ENCODE measurements at places on chromosomes 3 and 15.

- no peak for DNase-seq
These were observed 18.2 kb downstream of the PEX5L start for GRCh38 chr3:180018543-180018942.

DNA sequence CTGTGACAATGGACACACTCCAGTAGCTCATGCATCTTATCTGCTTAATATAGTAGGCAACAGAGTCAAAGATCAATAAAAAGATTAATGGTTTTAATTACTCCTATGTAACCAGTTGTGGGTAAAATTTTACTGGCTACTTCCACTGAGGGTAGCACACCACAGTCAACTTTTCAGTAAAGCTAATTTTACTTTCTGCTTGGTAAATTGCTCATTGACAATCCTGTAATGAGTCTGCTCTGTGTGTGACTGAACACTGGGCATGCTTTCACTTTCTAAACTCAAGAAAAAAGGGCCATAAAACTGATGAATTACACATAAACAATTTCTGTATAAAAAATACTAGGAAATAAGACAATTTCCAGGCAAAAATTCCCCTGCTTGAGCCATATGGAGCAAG lies 838.3 kb downstream of the VGLL3 start:
- no peak for DNase-seq

GRCh38 chr3:123755085-123755484 lies 129.0 kb downstream of the MYLK start:
- DNase-seq = no peak

- peak; percentile 37 for DNase-seq
These were observed 47.1 kb downstream of the CHD2 start for GRCh38 chr15:92947071-92947730.

DNA sequence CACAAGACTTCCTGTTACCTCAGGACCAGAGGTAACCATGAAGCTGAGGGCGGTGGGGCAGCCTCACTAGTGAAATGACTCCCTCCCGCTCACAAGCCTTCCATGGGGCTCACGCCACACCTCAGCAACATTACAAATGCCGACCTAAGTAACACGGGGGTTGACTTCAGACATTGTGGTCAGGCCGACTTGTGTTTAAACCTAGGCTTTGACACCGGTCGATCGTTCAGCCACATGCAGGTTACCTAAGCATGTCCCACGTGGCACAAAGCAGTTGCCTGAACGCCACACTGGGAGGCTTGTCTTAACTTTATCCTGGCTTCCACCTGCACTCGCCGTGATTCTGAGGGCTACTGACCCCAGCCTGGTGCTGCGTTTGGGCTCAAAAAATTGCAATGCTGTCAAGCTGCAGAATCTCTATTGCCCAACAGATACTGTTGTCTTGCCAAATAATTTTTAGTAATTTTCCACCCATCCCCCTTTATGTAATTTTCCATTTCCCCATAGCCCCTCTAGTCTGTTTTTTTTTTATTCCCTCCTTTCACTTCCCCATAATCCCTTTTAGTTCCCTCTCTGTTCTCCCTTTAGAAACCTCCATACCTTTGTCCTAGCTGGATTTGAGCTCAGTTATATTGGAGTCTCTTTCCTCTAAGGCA lies 158.6 kb upstream of the RGMA start:
- no peak for DNase-seq

DNA sequence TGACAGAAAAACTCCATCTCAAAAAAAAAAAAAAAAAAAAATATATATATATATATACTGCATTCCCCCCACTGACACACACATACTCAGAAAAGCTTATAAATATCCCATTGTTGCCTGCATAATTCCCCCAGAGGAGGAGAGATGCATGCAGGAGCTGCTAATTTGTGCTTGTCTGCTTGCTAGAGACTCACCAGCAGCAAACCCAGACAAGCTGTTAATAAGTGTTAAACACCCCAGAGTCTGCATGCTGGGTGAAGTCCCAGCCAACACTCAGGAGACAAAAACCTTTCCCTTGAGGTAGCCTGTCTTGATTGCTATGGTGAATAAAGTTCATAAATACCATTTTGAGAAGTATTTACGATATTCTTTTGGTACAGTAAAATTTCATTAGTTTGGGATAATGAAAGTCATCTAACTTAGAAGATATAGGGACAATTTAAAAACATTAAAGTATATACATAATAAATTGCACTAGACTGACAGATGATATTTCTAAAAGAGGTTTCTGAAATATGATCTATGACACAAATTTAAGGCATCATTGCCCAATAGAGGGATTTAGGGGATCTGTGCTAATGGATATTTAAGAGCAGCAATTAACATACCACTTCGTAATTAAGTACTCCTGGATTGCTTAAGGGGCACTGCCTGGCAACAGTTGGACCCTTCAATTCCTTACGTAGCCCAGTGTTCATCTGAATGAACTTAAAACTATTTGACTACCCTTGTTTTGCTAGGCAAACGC lies 400.0 kb upstream of the C2CD4B start:
- no peak for DNase-seq

DNA sequence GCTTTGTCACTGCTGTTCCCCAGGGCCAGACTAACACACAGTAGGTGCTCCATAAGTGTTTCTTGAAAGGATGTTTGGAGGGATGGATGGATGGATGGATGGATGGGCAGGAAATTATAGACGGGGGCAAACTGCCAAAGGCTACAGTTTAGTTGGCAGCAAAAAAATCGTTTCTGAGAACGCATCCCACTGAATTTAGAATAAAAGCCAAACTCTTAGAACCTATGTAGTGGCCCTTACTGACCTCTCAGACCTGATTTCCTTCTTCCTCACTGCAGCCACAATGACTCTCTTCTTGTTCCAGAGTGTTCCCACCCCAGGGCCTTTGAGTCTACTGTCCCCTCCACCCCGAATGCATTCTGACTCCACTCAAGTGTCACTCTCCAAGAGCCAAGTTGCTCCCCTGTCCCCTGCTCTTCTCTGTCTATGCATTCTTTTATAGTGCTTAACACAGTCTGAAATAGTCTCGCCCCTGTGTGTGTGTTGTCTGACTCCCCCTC lies 5.2 kb upstream of the GATA2 start:
- no peak for DNase-seq

- no peak for DNase-seq
These were observed 223.4 kb downstream of the NR2F2 start for GRCh38 chr15:96553931-96554330.
